Activated CD4-positive, alpha-beta T cell treated with anti-CD3 and anti-CD28 coated beads, Interleukin-2, Interleukin-6, amounts not matched to agents 100 ng/mL and 50 ng/mL, durations not matched to agents 16 hours and 8 hours (primary cell): ENCODE measurements at places on chromosomes 3 and 15.

- no peak for DNase-seq
Measured at GRCh38 chr15:23516866-23517265, 48.6 kb upstream of the MKRN3 start.

DNA sequence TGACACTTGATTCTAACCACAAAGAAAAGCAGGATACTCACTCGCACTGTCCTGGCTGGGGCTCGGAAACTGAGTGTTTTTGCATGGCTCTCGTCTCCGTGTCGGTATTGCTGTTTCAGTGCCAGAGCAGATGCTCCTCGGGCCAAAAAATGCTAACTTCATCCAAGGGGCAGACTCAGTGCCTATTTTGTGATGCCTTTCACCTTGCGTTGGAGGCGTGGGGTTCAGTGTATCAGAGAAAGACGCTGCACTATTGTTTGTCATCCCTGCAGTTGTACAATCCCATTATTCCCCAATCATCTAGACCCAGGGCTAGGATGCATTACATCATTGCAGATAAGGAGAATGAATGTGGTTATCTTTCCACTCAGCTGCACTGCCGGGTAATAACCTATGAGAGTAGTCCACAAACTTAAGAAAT lies 1.4 kb downstream of the CACNA2D3 start:
- DNase-seq = no peak

GRCh38 chr3:187994221-187995042 lies 159.5 kb upstream of the LPP start:
- DNase-seq = no peak

DNA sequence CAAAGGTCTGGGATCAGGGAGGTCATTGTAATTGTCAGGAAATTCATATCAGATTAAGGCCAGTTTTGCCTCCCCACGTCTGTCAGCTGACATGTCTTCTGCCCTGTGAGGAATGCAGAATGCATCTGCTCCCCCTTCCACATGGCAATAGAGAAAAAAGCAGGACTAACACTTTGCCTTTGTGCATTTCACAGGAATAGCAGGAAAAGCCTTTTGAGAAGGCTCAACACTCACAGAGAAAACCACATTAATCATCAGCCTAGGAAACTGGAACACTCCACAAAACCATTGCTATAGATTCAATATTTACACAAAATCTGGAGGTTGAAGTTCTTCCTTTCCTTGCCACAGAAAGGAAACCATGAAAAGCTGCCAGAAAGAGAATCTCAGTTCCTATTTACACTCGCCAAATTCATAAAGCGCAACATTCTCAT lies 165.2 kb upstream of the HES1 start:
- no peak for DNase-seq

- no peak for DNase-seq
Measured at GRCh38 chr15:101264911-101265641, 12.2 kb downstream of the SELENOS start.

DNA sequence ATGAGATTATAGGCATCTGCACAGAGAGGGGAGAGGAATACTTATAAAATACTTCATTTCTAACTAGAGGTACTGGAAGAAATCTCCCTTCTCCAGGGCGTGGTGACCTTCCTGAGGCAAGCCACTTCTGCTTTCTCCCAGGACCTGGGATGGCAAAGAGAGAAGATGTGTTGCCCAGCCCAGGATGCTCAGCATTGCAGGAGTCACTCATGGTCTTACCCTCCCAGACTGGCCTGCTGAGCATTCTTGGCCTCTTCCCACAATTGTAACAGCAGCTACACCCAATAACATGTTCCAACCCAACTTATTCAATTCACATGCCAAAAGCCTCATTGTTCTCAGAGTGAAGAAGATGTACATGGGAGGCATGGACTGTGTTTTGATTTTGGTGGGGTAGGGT lies 37.9 kb downstream of the IL20RB start:
- DNase-seq = no peak

DNA sequence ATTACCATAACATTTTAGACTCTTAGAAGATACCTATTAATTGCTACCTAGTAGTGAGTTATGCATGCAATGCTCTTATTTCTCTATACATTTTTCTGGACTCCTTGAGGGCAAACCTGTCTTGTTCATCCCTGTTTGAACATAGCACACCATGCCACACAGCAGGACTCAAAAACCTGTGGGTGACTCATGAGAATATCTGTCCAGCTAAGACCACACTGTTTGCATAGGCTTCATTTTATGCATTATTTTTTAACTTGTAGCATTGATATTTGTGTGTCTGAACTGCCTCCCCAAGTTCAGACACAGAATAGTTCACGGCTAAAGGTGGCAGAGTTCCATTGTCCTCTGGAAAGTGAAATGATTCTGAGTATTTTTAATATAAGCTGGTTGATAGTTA lies 1.8 kb downstream of the LMCD1 start:
- no peak for DNase-seq

DNA sequence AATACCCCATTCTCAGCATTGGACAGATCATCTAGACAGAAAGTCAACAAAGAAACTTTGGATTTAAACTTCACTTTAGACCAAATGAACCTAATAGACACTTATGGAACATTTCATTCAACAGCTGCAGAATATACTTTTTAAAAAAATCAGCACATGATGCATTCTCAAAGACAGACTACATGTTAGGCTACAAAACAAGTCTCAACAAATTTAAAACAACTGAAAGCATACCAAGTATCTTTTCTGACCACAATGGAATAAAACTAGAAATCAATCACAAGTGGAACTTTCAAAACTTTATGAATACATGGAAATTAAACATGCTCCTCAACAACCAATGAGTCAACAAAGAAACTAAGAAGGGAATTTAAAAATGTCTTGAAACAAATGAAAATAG lies 37.9 kb downstream of the SERP1 start:
- DNase-seq = no peak

GRCh38 chr15:41633609-41634008 lies 26.6 kb upstream of the MGA start:
- no peak for DNase-seq

DNA sequence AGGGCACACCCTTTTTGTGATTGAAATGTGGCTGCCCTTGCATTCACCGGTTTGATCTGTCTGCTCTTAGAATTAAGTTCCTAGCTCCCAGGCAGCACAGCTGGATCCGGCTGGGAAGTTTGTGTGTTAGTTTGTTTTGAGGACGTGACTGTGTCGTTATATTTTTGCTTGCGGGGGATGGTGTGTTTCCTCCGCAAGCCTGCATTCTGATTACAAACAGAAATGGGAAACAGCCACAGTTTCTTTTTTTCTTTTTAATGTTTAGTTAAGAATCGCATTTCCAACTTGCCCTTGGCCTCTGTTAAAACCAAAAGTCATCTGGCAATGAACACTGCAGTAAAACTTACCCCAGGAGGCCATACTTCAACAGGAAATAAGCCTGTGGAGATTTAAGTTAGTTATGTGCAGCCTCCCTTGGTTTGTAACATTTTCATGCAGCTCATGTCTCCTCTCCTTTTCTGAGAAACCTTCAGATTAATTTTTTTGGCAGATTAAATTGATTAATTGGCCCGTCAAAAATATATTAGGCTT lies 888 bp downstream of the TMOD3 start:
- peak; percentile 28 for DNase-seq

- DNase-seq = no peak
Measured at GRCh38 chr3:123660141-123660675, 75.4 kb upstream of the HACD2 start.

GRCh38 chr3:47149339-47149933 lies 14.5 kb downstream of the SETD2 start:
- DNase-seq = no peak

GRCh38 chr3:126616931-126617330 lies 38.0 kb downstream of the TXNRD3 start:
- no peak for DNase-seq

- no peak for DNase-seq
Measured at GRCh38 chr15:70420948-70421482, 323.3 kb upstream of the TLE3 start.

GRCh38 chr15:75732177-75732808 lies 19.6 kb upstream of the CSPG4 start:
- DNase-seq = no peak

DNA sequence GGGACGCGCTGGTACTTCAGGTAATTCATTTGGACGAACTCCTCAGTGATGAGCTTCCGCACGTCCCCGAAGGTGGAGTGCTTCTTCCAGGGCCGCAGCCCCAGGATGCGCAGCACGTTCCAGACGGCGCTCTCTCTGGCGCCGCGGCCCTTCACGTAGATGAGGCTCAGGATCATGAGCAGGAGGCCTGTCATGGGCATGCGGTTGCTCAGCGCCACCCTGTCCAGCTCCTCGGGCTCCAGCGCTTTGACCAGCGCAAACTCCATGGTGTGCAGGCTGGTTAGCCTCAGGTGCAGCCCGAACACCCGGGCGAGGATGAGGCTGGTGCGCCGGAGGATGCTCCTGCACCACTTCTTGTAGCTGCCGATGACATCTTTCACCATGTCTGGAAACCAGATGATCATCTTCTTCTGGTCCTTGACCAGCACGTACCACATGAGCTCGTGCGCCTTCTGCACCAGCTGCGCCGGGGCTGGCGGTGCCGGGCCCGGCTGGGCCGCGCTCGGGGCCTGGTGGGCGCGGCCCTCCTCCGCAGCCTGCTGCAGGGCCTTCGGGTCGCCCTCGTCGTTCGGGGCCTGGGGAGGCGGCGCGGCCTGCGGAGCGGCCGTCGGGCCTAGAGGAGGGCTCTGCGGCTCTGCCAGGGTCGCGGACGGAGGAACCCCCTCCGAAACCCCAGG lies 501 bp downstream of the NDN start:
- no peak for DNase-seq

- no peak for DNase-seq
Measured at GRCh38 chr15:71469413-71469812, 340.9 kb upstream of the NR2E3 start.

GRCh38 chr15:63605036-63605435 lies 7.8 kb downstream of the FBXL22 start:
- no peak for DNase-seq

DNA sequence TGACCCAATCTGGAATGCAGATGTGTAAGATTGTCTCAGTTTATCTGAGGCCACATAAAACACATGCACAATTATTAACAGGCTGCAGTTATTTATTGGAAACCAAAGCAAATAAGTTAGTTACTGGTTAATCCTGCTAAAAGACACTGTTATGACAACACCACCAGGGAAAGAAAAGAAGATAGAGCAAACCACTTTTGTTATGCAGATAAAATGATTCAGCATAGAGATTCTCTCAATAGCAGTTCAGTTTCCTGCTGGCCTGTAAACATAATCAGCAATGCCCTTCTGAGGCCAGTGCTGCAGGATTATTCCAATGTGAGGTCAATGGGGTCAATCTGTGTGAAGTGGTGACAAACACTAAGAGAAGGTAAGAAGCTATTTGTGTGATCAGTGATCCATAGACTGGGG lies 244.4 kb downstream of the ZBTB20 start:
- DNase-seq = no peak

DNA sequence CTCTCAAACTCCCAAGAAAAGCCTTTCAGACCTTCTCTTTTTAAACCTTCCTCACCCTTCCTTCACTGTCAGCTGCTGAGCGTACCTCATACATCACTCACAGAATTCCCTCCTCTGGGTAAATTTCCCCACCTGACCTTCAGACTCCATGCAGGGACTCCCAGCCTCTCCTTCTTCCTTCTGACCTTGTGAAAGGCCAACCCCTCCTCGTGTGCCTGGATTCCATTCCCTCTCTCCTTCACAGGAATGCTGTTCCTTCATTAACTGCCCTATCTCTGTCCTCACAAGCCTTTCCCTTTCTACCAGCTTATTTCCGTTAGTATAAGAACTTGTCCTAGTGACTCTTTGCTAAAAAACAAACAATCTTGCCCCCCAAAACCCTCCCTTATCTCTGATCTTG lies 69.7 kb upstream of the MME start:
- DNase-seq = no peak
